ENCODE measurements at places on chromosomes 7 and 10. TPM values are rescaled to one million over a fixed set of nuclear protein-coding genes. Genes with fewer than 3 reads are reported as not detected.
A peak's percentile ranks its signal among the peaks of the same experiment; 100 is the strongest.

OR2F2 gene
- not detected for total RNA-seq

HMX2 gene
- total RNA-seq, result not detected

CCM2 gene
- total RNA-seq, result 21.9 TPM

AKR1E2 gene
- total RNA-seq, result 3.3 TPM

SLC13A1 gene
- total RNA-seq, result not detected

MACC1 gene
- not detected for total RNA-seq

DNA sequence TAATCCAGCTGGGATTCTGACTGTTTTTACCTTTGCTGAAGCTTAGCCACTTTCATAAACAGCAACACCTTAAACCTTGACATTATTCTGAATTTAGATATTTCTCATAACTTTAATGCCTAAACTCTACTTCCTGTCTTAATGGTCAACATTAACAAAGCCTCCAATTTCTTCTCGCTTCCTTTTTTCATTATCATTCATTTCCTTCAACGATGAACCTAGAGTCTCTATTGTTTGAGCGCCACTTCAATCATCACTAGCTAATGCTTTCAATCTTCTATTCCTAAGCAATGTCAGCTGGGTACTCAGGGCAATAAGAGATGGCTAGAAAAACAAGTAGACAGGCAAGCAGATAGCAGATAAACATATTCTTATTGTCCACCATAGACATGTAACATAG, 96.6 kb upstream of the TMEM196 start:
- no peak for DNase-seq

GRCh38 chr7:143848192-143848591, 53.8 kb downstream of the TCAF1 start:
- DNase-seq, result no peak

DNA sequence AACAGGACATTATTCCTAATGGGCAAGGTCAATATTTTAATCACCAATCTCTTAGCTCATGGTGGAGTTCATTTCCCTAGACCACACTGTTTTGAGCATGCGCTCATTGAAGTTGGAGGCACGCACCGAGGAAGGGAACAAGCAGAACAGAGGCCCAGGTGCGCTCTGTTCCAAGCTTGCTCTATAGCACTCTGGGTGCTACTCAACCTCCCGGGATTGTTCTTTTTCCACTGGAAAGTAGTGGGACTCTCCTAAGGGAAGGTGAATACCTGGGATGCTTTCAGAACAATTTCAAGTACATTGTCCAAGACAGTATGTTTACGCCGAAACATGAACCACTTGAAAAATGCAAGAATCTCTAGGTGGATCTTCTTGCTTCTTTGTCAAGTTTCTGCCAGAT, 16.2 kb downstream of the PLXNA4 start:
- DNase-seq, result no peak

DNA sequence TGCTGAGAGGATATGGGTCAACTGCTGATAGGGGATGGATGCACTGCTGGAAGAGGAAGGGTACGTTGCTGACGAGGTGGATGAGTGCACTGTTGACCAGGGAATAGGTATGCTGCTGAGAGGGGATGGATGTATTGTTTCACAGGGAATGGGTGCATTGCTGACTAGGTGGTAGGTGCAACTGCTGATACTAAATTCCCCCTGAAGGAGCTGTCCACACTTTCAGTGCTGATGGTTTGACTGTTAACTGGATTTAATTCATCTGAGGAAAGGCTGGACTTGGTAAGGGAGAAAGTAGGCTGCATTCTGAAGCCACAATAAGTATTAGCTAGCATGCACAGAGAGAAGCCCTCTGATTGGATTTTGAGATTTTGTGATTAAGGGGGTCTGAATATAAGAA, 1196.8 kb upstream of the PHF14 start:
- DNase-seq, result no peak

GRCh38 chr10:24617771-24618396, 105.8 kb downstream of the ARHGAP21 start:
- peak; percentile 44 for DNase-seq

DNA sequence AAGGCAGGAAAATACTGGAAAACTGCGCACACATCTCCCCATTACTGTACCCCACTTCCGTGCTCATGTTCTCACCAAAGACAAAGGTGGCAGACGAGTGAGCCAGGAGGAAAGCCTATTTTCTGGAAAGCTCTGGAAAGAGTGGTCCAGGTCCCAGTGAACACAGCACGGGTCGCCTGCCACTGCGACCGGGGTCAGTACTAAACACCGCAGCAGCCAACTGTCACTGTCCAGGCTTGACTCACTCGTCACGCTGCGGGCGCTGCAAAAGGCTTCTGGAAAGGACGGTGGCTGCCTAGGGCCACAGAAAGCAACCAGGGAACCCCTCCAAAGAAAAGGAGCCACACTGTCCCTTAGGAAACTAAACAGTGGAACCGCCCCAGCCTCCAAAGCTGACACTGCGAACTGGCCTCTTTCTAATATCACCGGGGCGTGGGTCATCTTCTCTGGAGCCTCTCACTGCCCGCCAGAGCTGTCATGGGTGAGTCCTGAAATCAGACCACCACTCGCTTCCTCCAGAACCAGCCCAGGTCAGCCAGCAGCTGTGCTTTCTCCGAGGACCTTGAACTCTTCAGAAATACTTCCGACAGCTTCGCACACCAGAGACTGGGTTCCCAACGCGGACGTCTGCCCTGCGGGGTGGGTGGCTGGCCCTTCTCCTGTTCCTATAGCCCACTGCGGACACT, 4.0 kb downstream of the RADIL start:
- DNase-seq, result no peak

DNA sequence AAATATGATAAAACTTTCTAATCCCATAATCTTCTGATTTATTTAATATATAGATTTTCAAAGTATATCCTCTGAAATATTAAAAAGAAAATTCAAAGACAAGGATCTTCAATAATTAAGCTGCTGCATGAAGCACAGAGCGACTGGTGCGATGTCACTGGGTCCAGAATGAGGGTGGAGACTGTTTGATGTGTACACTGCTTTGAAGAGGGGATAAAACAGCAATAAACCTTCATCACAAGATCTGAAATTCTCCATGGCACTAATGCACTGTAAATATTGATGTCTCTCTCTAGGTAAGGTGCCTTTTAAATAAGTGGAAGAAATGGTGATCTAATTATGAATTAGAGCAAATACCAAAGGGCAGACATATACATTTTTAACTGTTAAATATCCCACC, 337.8 kb downstream of the PARD3 start:
- DNase-seq, result no peak

GRCh38 chr10:15072358-15072757, 16.2 kb downstream of the ACBD7 start:
- DNase-seq, result no peak

GRCh38 chr10:10362800-10363199, 654.9 kb upstream of the CELF2 start:
- DNase-seq, result no peak

GRCh38 chr7:21603972-21604749, 61.3 kb downstream of the DNAH11 start:
- DNase-seq, result no peak

DNA sequence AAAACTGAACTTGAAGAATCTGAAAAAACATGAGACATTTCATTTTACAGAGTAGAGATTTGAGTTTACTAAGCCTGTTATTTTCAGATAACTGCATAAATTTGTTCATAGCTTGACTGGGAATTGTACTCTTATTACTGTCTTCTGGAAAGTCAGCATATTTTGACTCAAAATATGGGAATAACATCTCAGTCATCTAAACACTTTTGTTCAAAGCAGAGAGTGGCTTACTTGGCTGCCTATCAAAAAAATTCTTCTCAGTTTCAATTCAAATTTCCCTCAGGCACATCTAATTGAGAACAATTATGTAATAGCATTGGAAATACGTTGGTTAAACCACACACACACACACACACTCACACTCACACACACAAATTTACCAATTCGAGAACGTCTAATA, 384.6 kb downstream of the ARL4A start:
- no peak for DNase-seq

GRCh38 chr7:122869260-122869659, 17.0 kb downstream of the CADPS2 start:
- DNase-seq, result no peak

DNA sequence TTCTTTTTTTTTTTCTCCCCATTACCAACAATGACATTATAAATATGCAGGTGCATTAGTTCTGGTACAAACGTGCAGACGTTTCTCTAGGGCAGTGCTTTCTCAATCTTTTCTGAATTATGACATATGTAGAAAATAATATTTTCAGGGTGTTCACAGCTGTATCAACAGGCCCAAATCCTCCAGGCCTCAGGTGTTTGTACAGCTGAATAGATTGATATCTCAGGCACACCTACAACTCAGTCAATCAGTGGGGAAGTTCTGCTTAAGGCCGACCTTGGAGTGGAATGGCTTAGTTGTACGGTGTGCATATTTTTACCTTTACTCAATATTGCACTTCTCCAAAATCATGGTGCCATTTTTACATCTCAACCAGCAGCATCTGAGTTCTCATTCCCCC, 71.6 kb downstream of the CACNB2 start:
- DNase-seq, result no peak

- no peak for DNase-seq
These were observed 22.3 kb upstream of the SLC25A13 start for GRCh38 chr7:96344236-96344635.

All from heart right ventricle (tissue), 16 donors.